Omental fat pad (tissue), 4 donors: ENCODE measurements at places on chromosomes 2 and 18.

DNA sequence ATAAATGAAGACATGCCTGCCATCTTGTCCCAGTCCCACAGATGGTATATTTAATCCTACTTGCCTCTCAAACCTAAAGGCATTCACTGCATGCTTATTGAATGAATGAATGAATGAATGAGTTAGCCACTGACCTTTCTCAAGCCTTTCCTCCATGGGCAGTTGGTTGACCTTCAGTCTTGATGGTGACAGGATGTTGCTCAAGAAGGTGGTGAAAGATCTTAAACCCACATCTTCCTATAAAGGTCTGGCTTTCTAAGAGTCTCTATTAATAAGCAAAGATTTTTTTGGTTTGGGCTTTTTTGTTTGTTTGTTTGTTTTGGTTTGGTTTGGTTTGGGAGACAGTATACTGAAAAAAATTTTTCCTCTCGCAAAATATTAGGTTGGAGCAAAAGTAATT lies 41.7 kb downstream of the KIAA2012 start:
- DNase-seq: no peak

DNA sequence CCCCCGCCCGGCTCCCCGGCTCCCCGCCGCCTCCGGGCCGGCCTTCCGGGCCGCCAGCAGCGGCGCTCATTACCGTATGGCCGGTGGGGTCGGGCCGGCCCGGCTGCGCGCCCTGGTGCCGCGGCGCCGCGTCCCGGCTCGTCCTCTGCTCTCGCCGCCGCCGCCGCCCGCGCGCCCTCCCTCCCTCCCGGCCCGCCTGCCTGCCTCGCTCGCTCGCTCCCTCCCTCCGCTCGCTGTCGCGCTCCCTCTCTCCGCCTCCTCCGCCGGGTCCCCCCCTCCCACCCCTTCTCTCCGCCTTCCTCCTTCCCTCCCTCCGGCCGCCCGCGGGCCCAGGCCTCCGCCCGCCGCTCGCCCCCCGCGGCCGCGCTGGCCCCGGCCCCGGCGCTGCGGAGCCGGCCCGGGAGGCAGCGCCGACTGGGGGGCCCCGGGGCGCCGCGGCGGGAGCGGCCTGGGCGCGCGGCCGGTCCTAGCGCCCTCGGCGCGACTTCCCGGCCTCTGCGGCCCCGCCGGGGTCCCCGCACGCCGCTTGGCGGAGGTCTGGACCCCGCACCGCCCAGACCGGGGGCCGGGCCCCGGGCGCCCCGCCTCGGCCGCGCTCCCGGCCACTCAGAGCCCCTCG lies at the start of gene DNMT3A:
TSS of gene DNMT3A (minus strand) at position 173 of the 619 bp plus-strand sequence. CDS start 27,941 bp downstream, outside the sequence.
- no peak for DNase-seq

GRCh38 chr2:240456447-240457222 lies 21.2 kb downstream of the GPC1 start:
- DNase-seq: no peak

- DNase-seq: no peak
Measured at GRCh38 chr18:62331581-62332356, 6.7 kb downstream of the TNFRSF11A start.

DNA sequence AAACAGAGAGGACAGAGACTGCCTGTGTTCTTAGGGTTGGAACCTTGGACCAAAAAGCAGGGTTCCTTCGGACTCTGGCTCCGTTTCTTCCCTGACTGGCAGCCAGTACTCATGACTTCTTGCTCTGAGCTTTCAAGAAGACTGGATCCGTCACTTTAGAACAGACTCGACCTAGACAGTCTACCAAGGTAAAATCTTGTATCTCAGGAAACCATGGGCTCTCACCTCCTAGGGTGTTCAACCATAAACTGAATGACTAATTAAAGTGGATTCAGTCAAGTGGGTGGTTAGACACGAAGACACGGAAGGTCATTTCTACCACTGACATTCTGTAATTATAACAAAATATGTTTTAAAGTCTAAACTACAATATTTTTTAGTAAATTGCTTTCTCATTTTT lies 153.8 kb upstream of the SLC39A10 start:
- DNase-seq: no peak

- no peak for DNase-seq
Measured at GRCh38 chr2:211061612-211062296, 505.4 kb downstream of the CPS1 start.

- DNase-seq: no peak
Measured at GRCh38 chr18:63788447-63789096, 13.4 kb downstream of the SERPINB7 start.

GRCh38 chr2:229715895-229716507 lies 1.6 kb upstream of the DNER start:
- DNase-seq: no peak

DNA sequence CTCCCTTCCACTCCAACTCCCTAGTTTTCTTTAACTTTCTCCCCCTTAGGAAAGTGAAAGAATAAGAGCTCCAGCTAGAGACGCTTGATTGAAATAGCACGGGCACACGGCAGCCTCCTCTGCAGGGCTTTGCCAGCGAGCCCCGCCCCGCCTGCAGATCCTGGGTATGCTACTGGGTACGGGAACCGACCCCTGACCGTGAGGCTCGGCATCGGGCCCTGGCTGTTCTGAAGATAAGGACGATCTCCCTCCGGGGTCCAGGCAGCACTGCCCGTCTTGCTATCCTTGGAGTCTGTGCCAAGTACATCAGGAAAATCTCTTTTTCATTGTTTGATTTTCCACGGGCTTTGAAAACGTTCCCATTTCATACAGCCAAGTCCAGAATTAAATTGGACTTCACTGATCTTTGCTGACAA lies 284.5 kb downstream of the MTX2 start:
- DNase-seq: no peak

DNA sequence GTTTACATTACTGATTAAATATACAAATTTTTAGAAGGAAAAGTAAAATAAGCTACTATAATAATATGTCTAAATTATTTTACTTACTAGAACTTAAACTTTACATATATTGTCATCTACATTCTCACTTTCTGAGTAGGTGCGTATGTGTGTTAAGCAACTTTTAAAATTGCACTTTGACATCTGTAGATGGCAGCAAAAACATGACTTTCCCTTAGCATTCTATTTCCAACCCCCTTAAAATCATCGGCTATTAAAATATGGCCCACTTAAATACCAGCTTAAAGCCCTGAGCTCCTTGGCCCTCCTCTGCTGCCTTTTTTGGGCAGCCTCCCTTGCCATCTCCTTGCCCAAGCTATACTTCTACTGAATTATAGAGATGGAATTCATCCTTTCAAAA lies 78.0 kb downstream of the UPP2 start:
- no peak for DNase-seq

- DNase-seq: no peak
Measured at GRCh38 chr18:42425025-42425424, 470.0 kb downstream of the PIK3C3 start.

GRCh38 chr18:54210463-54210862 lies 14.0 kb downstream of the MBD2 start:
- DNase-seq: no peak

DNA sequence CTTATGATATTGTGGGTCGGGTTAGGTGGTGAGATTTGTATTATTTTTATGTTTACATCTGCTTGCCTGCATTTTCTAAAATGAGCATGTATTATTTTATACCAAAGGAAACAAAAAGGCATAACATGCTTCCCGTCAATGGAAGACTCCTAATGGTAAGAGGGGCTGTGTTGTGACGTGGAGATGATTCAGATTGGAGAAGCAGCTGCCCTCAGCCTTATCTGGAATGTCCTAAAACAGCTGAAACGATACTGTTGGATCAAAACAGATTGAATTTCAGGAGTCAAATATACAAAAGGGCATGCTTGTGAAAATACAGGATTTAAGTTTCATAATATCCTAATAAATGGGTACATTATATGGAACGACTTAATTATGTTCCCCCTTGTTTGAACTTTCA lies 19.0 kb downstream of the DGKD start:
- no peak for DNase-seq

- no peak for DNase-seq
Measured at GRCh38 chr18:36326771-36327170, 29.3 kb downstream of the FHOD3 start.

- no peak for DNase-seq
Measured at GRCh38 chr2:33583194-33583938, 15.7 kb downstream of the FAM98A start.

DNA sequence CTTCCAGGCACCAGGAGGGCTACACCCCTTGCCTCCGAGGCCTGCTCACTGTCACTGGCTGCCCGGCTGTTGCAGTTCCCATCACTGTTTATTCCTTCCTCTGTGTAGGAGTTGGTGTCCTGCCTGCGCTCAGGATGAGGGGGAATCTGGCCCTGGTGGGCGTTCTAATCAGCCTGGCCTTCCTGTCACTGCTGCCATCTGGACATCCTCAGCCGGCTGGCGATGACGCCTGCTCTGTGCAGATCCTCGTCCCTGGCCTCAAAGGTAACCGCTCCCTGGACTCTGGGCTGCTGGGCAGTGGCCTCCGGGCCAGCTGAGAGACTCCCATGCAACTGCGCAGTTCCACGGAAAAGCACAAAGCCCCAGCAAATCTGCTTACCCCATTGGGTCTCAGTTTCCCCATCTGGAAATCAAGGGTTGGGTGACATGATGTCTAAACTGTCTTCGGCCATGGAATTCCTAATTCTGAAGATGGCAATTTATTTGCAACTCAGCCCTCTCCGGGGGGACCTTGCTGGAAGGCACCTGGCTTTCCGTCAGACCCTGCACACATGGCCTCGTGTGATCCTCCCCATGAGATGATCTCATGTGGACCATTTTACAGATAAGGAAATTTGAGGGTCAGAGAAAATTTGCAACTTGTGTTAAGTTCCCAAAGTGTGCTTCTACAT lies 9.4 kb downstream of the COLEC11 start:
- no peak for DNase-seq

- DNase-seq: no peak
Measured at GRCh38 chr2:143177096-143177786, 48.0 kb downstream of the ARHGAP15 start.

GRCh38 chr2:175430236-175430635 lies 248.7 kb upstream of the ATP5MC3 start:
- no peak for DNase-seq

DNA sequence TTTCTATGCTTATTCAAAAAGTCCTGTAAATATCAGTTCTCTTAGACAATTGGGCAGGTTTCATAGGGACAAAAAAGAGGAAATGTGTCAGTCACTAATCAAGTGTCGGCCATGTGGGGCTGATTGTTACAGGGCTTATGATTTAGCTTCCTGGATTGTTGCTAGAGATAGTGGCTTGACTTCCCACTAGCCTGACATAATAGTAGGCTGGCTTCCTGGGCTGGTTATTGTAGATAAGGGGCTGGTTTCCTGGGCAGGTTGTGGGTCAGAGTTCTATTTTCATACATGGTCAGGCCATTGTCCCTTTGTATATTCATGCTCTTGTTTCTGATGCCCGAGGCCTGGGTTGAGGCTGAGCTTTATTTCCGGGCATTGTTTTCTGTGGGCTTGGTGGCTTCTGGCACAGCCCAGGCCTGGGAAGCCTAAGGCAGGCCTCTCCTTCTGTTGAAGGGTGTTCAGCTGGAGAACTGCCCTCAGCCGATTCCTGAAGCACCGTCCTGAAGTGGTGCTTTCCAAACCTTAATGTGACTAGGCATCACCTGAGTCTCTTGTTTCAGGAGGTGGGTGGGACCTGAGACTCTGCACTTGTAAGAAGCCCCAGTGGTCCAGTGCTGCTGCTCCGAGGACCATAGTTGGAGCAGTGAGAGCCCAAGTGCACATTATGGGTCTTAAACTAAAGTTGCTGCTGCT lies 37.0 kb downstream of the CD8B2 start:
- no peak for DNase-seq

DNA sequence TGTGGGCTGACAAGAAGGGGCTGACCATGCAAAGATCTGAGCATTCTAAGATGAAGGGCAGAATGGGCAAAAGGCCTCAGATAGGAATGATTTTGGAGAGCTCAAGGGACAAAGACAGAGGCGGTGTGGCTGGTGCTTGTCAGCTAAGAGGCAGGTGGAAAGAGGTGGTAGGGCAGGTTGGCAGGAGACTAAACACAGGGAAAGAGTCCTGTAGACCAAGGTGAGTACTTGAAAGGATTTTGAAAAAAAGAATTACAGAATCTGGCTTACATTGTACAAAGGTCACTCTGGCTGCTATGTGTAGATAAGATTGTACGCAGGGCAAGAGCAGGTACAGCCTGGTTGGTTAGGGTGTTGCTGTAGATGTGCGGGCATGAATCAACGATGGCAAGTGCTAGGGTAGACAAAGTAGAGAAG lies 50.6 kb downstream of the STK39 start:
- no peak for DNase-seq

DNA sequence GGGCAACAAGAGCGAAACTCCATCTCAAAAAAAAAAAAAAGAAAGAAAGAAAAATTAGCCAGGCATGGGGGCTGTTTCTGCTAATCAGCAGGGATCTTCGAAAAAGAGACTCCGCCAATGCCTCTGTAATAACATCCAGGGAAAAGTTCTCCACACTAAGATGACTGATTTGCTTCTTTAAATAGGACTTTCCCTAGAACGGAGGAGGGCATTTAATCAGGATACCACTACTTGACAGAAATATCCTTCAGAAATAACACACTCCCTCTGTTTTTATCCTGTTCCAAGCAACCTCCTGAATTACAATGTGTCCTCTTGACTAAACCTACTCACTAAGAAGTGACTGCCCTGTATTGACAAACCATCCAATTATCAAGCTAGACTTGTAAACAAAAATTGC lies 21.7 kb downstream of the REV1 start:
- no peak for DNase-seq

DNA sequence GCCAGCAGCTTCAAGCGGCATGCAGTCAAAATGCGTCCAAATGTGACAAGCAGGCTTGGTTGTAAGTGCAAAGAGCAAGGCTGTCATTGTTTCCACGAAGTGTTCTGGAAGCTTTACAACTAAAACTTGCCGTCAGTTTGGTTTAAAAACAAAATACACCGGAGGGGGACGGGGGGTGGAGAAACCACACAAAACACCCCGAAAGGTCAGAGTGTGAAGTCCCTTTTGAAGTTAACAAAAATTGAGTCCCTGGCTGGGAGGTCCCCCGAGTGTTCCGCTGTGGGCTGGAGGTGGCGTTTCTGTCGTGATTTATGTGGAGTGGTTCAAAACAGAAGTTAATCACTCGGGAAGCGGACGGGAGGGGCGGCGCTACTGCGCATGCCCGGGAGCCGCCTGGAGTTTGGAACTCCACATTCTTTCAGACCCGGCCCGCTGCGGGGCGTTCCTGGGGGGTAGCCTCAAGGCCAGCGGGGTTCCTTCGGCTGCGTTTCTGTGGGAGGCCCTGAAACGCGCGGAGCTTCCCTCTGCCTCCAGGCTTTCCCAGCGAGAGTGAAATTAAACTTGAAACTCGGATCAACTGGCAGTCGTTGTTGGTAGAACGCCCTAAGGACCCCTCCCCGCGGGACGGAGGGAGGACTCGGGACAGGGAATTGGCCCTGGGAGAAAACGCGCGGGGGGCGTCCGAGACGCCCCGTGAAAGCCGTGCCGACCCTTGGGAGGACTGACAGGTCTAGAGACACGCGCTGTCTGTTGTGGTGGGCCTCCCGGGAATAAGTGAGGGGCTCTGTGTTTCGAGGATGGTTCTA lies 1.4 kb downstream of the TGIF1 start:
- DNase-seq: peak; percentile 82

DNA sequence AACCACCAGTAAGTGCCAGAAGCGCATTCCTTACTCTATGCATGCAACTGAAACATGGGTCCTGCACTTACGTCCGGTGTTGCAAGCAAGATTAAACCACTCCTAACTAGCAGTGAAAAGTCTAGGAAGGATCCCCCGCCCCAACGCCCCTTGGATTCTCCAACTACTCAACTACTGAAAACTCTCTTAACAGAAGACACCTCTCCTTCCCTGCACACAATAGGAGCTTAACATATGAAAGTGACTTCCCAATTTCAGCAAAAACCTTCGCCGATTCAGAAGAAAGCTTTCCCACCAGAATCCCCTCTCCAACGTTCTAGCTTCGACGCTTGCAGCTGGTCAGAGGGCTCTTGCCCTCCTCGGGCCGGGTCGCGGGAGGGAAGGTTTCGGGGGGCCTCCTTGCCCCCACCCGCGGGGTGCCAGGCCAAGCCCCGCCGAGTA lies 578 bp downstream of the IWS1 start:
- DNase-seq: no peak
